Natural killer cell (primary cell): ENCODE measurements at places on chromosomes 6 and 20. TPM values are rescaled to one million over a fixed set of nuclear protein-coding genes. Genes with fewer than 3 reads are reported as not detected.
A peak's percentile ranks its signal among the peaks of the same experiment; 100 is the strongest.

GRCh38 chr6:38509713-38510112 lies 130.0 kb downstream of the BTBD9 start:
- H3K27me3 ChIP-seq, result no peaks in the 10 kb centered on the region
- no peak overlapping the region for H3K4me3 ChIP-seq
- H3K4me1 ChIP-seq, result no peaks in the 10 kb centered on the region
- DNase-seq, result no peak

GRCh38 chr6:144008120-144008811 lies at the start of gene PLAGL1:
Gene PLAGL1, minus strand, starts transcription at chr6:144008259. Its CDS starts 60,123 bp downstream, at chr6:143948136.
- H3K36me3 ChIP-seq, result no peaks in the 10 kb centered on the region
- DNase-seq, result peak; percentile 28
- H3K27me3 ChIP-seq, result no peaks in the 10 kb centered on the region
- H3K4me3 ChIP-seq, result no peak within 1 kb of the TSS
- no peak within 1 kb of the TSS for H3K27ac ChIP-seq

DNA sequence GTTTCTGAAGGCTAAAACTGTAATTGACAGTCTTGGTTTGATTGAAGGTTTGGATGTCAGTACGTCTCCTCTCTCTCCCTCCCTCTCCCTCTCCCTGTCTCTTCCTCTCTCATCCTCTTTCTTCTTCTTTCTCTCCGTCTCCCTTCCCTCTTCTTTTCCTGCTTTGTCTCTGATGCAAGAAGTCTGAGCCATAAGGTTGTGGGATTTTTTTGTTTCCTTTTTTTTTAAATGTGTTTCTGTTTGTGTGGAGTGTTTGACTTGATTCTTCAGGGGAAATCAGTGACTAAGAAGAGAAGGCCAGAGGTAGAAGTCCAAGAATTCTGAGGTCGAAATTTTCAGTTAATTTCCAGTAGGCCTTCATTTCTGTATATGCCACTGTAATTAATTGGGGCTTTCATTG lies 111.9 kb downstream of the FOXO3 start:
- H3K36me3 ChIP-seq, result no peaks in the 10 kb centered on the region
- no peak for DNase-seq
- H3K27me3 ChIP-seq, result no peaks in the 10 kb centered on the region

DNA sequence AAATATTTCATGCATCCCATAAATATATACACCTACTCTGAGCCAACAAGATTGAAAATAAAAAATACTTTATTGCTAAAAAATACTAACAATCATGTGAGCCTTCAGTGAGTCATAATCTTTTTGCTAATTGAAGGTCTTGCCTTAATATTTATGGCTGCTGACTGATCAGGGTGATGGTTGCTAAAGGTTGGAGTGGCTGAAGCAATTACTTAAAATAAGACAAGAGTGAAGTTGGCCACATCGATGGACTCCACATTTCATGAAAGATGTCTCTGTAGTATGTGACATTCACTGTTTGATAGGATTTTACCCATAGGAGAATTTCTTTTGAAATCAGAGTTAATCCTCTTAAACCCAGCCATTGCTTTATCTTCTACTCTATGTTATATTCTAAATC lies 11.1 kb downstream of the TRDN start:
- no peak for DNase-seq
- H3K27ac ChIP-seq, result no peak overlapping the region
- H3K27me3 ChIP-seq, result no peaks in the 10 kb centered on the region
- no peaks in the 10 kb centered on the region for H3K36me3 ChIP-seq

DNA sequence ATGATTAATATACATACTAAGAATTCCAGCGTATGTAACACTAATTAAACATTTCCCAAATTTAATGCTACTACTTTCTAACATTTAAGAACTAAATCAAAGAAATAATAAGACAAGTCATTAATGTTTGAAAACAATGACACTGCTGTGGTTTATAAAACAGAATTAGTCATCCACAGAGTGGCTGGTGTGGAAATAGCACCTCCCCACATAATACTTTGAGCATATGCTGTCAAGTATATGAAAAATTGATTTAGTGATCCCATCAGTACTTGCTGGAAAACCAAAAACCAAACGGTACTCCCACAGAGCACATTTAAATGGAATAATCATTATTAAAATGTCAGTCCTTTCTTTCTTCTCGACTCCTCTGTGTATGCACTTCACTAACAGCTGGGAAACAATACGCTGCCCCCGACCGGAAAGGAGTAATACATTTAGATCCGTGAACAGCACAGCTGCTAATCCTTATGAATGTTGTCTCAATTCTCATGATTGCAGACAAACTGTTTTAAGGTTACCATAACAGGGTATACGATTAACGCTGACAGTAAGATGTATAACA lies 78.4 kb downstream of the PREP start:
- no peak overlapping the region for H3K4me3 ChIP-seq
- DNase-seq, result no peak
- no peak overlapping the region for H3K27ac ChIP-seq

- no peak for DNase-seq
- no peaks in the 10 kb centered on the region for H3K36me3 ChIP-seq
- no peak overlapping the region for H3K4me3 ChIP-seq
- no peak overlapping the region for H3K27ac ChIP-seq
- no peaks in the 10 kb centered on the region for H3K27me3 ChIP-seq
These were observed 79.2 kb downstream of the LINC00237 start for GRCh38 chr20:21026951-21027350.

DNAH8 gene
- not detected for total RNA-seq

SSTR4 gene
- not detected for total RNA-seq
